NCI-H524 treated with DMSO at 0.1 percent for 48 hours (cell line): ENCODE measurements at places on chromosomes 11 and 22.

GRCh38 chr11:115247361-115247760, 256.9 kb downstream of the CADM1 start:
- no peak for DNase-seq

DNA sequence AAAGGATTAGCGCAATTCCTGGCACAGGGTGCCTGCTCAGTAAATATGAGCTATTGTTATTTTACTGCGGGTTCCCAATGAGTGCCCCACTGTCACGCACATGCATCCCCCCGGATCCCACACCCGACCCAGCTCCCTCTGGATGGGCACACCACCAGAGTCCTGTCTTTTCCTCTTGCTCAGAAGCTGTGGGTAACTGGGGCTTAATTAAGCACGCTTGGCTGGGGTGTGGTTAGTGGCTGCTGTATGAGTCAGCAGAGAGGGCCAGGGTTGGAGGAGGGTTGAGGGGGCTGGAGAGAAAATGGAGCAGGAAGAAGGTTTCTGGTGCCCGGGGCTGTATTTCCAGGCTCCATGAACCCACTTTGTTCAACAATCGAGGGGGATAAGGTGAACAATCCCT, 30.3 kb upstream of the NECTIN1 start:
- no peak for DNase-seq

DNA sequence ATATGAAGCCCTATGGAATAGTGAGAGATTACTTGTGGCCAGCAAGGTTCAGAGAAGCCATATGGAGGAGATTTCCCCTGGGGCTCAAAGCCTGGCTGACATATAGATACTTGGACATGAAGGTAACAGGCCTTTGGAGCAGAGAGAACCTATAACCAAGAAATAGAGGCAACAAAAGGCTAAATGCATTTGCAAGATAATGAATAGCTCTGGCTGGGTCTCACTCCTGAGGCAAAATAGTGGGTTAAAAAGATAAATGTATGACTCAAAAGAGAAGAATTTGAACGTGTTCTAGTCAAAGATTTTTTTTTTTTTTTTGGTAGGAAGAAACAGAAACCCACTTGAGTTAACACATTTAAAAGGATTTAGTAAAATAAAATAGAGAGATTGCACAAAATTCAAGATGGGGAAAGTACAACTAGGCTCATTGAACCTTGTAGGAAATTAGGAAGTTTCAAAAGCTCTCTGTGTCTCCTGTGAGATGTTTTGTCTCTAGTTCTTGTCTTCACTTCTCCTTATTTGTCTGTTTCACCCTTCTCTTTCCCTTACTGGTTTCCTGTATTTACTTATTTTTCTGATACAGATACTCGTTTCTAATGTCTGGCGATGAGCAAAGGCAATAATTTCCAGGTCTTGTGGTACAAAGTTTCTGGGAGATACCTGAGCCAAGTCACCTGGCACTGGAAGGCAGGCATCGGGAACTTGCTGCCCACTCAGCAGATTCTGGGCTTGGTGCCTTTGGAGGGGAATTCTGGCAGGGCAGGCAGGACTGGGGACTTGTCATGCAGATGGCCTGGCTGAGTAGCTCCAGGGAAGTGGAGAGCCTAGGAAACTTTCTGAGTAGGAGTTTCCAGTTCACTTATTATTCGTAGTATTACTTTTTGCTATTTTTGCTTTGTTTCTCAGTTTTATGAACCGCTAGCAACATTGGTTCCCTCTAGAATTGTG, 49.2 kb upstream of the SESN3 start:
- DNase-seq, result no peak

- DNase-seq, result no peak
These were observed 109.8 kb downstream of the NAT10 start for GRCh38 chr11:34214961-34215805.

DNA sequence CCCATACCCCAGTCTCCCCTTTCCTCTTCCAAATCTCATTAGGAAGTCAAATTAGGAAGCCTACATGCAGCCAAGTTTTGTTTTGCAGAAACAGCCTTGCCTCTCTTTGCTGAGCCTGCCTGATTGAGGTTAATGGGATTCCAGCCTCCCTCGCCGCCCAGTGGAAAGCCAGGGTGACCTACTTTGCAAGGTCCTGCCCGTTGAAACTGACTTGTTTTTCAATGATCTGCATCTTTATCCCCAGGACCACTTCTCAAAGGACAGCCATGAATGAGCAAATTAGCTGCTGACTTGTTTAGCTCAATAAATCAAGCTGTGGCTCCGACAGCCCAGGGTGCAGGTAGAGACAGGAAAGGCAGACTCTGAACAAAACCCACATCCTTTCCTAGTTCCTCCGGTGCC, 110.4 kb downstream of the RRAS2 start:
- DNase-seq, result no peak

- no peak for DNase-seq
These were observed 633.8 kb downstream of the DLG2 start for GRCh38 chr11:84993386-84993785.

GRCh38 chr11:119880873-119881272, 151.9 kb upstream of the NECTIN1 start:
- DNase-seq, result no peak

GRCh38 chr11:64762674-64763525, 3.1 kb upstream of the PYGM start:
- DNase-seq, result no peak

GRCh38 chr11:87259736-87260135, 222.0 kb downstream of the TMEM135 start:
- no peak for DNase-seq

- no peak for DNase-seq
These were observed 4.7 kb upstream of the SHISA8 start for GRCh38 chr22:41919357-41920224.
